ENCODE measurements at places on chromosomes 4 and X.

DNA sequence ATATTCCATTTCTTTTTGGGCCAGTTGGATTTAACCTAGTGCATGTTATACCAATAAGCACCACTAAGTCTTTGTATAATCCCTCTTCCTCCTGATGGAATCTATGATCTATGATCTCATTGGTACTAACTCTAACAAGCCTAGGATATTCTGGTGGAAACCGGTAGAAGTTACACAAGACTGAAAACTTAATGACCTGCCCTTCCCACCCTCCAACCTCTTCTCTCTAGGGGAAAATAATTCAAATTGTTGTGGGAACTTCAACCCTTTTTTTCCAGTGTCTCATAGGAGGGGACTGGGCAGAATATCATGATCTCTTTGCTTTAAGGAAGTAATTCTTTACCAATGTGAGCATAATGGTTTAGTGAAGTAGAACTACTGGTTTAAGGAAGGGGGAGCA is 289.5 kb upstream of the BOD1L1 start:
- DNase-seq, result no peak

GRCh38 chr4:118099106-118099505 is 64.8 kb downstream of the NDST3 start:
- DNase-seq, result no peak

DNA sequence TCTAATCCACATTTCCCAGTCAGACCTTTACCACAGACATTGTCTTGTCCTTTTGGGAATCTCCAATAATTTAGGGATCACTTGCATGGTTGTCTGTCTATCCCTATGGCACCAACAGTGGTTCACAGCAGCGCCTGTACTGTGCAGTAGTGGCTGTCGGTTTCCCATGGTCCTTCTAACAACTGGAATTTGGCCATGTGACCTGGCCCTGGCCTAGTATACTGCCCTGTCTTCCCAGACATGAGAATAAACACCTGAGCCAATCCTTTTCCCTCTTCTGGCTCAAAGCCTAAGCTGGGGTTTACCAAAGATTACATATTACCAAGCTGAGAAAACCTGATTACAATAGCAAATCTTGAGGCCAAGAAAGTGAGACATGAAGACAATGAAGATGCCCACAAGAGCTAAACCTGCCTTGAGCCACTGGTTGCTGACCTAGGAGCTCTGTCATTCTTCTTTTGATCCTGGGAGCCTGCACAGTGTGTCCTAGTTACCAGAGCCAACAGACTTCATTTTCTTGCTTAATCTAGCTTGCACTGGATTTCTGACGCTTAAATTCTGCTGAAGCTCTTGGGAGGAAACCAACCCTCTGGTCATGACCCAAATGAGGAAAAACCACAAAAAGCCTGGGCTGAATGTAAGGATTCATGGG is 92.1 kb downstream of the SCD5 start:
- no peak for DNase-seq

GRCh38 chr4:179596621-179597020 is 2154.4 kb upstream of the AGA start:
- DNase-seq, result no peak

DNA sequence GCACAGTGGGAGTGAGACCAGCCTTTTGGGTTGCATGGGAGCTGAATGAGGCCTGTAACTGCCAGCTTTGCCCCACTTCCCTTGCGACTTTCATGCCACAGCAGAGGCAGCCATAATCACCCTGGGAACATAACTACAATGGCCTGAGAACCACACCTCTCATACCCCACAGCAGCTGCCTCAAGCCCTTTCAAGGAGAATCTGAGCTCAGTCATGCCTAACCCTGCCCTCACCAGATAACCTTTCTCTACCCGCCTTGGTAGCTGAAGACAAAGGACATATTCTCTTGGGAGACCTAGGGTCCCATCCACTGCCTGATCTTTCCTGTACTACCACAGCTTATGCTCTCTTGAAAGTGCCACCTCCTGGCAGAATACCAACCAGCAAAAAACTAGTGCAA is 599.9 kb upstream of the IGFBP7 start:
- DNase-seq, result no peak

DNA sequence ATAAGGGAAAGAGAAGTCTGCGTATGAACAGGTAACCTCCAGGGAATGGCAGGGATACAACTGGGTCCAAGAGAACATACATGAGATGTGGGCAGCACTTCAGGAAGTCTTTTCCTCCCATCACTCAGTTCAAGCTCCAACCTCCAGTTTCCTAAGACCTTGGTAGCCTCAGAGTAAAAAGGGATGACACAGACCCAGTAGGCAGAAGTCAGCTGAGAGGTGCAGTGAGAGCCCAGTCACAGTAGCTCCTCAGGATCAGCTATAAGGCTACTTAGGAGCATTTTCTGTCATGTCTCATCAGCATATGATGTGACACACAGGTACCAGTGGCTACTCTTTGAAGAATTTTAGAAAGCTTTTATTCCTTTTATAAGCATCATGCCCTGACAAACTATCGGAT is 12.5 kb upstream of the STS start:
- no peak for DNase-seq

DNA sequence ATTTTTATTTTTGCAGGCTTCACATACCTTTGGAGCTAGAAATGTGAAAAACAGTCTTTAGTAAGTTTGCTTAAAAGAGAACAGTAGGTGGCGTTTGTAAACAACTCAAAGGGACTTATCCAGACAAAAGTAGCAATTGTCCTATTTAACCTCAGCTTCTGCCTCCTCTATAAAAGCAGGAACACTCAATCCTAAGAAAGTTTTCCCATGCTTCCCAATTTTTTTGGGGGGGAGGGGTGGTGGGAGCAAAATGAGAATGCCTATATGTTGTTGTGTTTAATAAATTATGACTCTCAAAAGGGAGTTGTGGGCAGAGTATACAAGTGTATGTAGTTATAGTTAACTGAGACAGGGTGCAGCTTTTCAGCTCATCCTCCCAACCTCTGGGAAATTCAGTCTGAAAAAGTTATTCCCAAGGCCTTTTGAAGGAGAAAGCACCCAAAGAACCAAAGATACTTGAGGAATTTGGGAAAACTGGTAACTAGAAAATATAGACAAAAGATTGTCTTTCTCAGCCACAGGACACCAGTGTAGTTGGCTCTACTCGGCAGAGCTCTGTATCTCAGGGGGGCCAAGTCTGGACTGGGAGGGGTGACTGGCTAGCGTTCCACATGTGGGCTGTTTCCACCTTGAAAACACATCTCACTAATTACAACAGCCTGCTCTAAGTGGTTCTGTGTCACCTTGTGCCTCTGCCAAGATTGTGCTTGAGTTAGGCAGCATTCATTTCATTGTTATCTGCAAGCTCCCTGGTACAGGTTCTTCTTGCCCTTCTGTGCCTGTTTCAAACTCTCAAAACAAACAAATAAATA is 2.8 kb downstream of the SFRP2 start:
- no peak for DNase-seq
